ENCODE measurements at places on chromosomes 6 and 20. TPM values are rescaled to one million over a fixed set of nuclear protein-coding genes. Genes with fewer than 3 reads are reported as not detected.

Gene SNTA1
- total RNA-seq = 36.6 TPM

Gene PDE7B
- total RNA-seq = not detected

Gene PRRT1
- total RNA-seq = 2.4 TPM

DNA sequence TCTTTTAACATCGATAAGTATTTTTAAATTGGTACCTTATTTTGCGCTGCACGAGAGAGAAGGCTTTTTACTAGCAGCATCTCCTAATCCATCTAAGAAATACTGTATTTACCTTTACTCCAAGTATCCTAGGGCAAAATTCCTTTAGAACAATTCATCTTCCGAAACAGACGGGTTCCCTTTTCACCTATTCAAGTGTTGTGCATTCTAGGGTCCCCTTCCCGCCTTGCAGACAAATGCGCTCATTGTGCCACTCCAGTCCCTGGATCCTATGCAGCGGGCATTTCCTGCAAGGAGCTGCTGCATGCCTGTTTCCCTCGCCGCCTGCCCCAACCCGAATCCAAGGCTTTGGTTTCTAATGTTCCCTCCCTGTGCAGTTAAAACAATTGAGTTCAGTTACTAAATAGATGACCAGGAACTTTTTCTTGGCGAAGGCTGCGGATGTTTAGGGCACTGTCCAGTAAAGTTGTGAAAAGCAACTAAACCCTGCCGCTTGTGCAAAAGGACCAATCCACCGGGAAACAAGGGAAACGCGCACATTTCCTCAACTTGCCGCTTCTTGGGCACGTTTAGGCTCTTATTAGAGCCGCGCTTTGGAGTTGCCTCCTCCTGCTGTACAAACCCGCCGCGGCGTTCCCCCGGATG, 556 bp upstream of the SCAF8 start:
- DNase-seq = no peak

GRCh38 chr6:166541876-166542579, 44.5 kb downstream of the RAMACL start:
- DNase-seq = no peak

DNA sequence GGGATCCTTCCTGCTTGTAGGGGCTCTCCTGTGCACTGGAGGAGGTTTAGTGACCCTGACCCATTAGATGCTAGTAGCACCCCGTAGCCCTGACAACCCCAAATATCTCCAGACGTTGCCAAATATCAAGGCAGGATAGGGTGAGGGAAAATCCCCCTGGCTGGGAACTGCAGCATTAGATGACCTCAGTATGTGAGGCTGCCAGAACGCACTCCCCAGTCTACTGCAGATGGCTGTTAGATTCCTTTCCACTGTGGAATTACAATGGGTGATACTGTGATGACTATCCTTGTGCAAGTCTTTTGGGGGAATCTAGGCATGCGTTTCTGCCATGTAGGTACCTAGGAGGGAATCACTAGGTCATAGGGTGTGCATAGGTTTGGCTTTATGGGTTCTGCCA, 226.3 kb upstream of the KCNG1 start:
- DNase-seq = no peak
